Neural crest cell (in vitro differentiated cells): ENCODE measurements at places on chromosomes 16 and 17.

DNA sequence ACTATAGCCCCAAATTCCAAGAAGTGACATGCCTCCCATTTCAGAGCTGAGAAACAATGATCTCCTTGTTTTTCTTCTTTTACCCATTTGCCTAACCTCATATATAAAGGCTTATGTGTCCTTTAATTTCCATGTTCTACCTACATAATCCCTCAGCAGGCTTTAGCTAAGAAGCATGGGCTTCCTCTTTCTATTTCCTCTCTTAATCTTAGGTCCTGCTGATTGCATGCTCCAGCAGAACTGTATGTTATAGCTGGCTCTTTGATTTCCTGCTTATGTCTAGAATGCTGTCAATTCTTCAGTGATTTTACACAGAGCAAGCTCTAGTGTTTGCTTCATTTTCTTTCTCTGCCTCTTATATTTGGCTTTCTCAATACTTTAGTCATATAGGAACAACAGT, 151.7 kb upstream of the COX10 start:
- DNase-seq = no peak
- no peaks in the 10 kb centered on the region for H3K27me3 ChIP-seq
- peaks cover 6% of the 10 kb centered on the region for H3K36me3 ChIP-seq
- peaks cover 17% of the 10 kb centered on the region for H3K4me1 ChIP-seq
- no peak overlapping the region for H3K4me3 ChIP-seq
- no peak overlapping the region for H3K27ac ChIP-seq

DNA sequence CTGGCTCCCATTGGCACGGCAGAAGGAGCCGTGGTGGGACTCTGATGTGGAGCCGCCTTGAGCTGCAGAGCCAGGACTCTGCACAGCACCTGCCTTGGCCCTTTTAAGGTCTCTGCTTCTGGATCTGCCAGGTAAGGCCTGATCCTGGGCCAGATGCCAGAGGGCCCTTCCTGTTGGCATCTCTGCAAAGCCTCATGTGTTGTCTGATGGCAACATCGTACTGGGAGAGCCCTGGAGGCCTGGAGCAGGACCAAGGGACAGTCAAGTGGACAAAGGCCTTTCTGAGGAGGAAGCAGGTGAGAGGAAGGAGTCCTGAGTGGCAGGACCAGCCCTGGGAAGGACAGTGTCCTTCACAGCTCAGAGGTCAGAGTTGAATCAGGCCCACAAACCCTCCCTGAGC, 26.1 kb downstream of the SOCS1 start:
- H3K27ac ChIP-seq = no peak overlapping the region
- DNase-seq = no peak
- H3K4me3 ChIP-seq = no peak overlapping the region
- H3K36me3 ChIP-seq = no peaks in the 10 kb centered on the region
- H3K4me1 ChIP-seq = no peaks in the 10 kb centered on the region

DNA sequence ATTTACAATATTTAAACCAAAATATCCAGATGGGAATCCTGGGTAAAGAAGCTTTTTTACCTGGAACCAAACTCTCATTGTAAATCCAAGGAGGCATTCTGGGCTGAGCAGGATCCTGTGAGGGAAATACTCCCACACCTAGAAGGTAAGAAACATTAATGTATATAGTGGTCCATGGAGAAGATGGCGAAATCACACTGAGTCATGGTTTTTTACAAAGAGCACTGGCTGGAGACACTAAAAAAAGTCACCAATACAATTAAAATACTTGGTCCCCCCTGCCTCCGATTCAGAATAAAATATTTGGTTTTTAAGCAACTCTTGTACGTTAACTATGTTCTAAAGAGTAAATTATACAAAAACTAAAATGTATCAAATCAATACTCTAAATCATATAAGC, 32.9 kb downstream of the SYNRG start:
- no peaks in the 10 kb centered on the region for H3K27me3 ChIP-seq
- no peak overlapping the region for H3K4me3 ChIP-seq
- no peak for DNase-seq
- H3K27ac ChIP-seq = no peak overlapping the region
- peaks cover 31% of the 10 kb centered on the region for H3K36me3 ChIP-seq

DNA sequence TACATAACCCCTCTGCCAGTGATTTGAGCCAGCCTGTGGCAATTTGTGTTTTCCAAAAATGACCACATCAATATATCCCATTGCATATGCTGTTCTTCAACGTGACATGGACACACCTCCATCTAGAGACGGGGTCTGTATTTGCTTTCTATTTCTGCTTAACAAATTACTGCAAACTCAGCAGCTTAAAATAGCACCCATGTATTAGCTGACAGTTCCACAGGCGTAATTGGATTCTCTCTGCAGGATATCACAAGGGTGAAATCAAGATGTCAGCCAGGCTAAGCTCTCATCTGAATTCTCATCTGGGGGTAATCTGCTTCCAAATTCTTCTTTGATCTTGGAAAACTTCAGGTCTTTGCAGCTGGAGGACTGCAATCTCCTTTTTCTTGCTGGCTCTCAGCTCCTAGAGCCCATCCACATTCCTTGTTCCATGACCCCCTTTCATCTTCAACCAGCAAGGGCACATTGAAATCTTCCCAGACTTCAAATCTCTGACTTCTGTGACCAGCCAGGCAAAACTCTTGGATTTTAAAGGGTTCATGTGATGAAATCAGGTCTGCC, 8.2 kb downstream of the KRT9 start:
- no peak overlapping the region for H3K27ac ChIP-seq
- no peaks in the 10 kb centered on the region for H3K36me3 ChIP-seq

GRCh38 chr16:85055493-85056210, 28.1 kb downstream of the KIAA0513 start:
- H3K4me1 ChIP-seq = peaks cover 23% of the 10 kb centered on the region
- no peaks in the 10 kb centered on the region for H3K36me3 ChIP-seq
- H3K4me3 ChIP-seq = no peak overlapping the region
- no peak for DNase-seq
- peak overlapping the region; percentile 68 for H3K27ac ChIP-seq
- no peaks in the 10 kb centered on the region for H3K27me3 ChIP-seq

GRCh38 chr17:37317867-37318266, 57.9 kb upstream of the C17orf78 start:
- DNase-seq = no peak
- H3K36me3 ChIP-seq = peaks cover 19% of the 10 kb centered on the region
- H3K4me1 ChIP-seq = peaks cover 21% of the 10 kb centered on the region
- H3K27me3 ChIP-seq = no peaks in the 10 kb centered on the region
- no peak overlapping the region for H3K4me3 ChIP-seq

- no peak for DNase-seq
- H3K4me1 ChIP-seq = peaks cover 5% of the 10 kb centered on the region
- H3K4me3 ChIP-seq = no peak overlapping the region
- no peaks in the 10 kb centered on the region for H3K36me3 ChIP-seq
- no peaks in the 10 kb centered on the region for H3K27me3 ChIP-seq
Measured at GRCh38 chr17:40956401-40957254, 10.1 kb downstream of the KRT39 start.

DNA sequence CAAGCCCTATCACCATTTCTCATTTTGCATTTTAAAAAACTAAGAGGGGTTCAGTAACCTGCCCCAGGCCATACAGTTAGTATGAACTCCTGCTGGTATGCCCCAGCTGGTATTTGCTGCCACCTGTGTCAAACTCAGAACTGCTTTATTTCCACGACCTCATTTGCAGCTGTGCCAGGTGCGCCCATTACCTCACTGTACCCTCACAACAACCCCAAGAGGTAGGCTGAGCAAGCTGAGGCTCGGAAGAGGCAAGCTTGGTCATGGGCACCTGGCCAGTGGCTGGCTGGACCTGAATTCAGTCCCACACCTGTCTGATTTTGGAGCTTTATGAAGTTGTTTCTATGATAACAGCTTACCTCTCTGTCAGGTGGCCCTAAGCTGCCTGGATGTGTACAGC, 7.6 kb downstream of the EPN2 start:
- DNase-seq = no peak
- H3K4me1 ChIP-seq = peaks cover 47% of the 10 kb centered on the region
- no peaks in the 10 kb centered on the region for H3K27me3 ChIP-seq
- peaks cover 5% of the 10 kb centered on the region for H3K36me3 ChIP-seq

GRCh38 chr17:81200695-81201580, 21.8 kb downstream of the CEP131 start:
- no peak overlapping the region for H3K27ac ChIP-seq
- DNase-seq = peak; percentile 65
- H3K4me1 ChIP-seq = peaks cover 4% of the 10 kb centered on the region
- no peaks in the 10 kb centered on the region for H3K36me3 ChIP-seq

GRCh38 chr17:42669977-42670788, 6.6 kb downstream of the PLEKHH3 start:
- peaks cover 18% of the 10 kb centered on the region for H3K4me1 ChIP-seq
- peak overlapping the region; percentile 80 for H3K4me3 ChIP-seq
- no peak for DNase-seq
- peaks cover 19% of the 10 kb centered on the region for H3K27me3 ChIP-seq

DNA sequence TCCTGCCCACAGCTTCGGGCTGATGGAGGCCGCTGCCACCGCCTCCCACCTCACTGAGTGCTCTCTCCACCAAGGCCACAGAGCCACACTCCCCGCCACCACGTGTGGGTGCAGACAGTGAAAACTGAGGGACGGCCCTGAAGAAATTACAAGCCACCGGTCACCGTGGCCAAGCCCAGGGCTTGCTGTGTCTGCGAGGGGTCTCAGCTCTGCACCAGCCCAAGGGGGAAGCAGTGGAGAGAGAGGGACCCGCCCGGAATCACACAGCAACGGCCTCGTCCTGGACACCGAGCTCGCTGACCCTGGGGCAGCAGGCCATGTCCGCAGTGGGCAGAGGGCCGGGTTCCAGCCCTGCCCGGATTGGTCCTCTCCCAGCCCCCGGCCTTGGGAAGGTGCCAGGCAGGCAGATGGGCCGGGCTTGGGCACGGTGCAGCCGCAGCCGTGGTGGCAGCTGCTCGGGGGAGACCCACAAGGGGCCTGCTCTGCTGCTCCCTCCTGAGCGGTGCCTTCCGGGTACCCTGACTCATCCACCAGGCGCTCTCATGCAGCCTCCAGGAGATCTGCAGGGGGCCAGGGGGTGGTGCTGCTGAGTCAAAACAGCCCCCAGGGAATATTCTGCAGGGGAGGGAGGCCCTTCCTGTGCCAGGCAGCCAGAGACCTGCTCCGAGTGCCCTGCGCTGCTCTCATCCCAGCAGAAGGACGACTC, 52.0 kb downstream of the CBFA2T3 start:
- H3K36me3 ChIP-seq = no peaks in the 10 kb centered on the region
- H3K4me3 ChIP-seq = no peak overlapping the region
- H3K27ac ChIP-seq = no peak overlapping the region
- H3K4me1 ChIP-seq = no peaks in the 10 kb centered on the region

- no peaks in the 10 kb centered on the region for H3K27me3 ChIP-seq
- no peak overlapping the region for H3K27ac ChIP-seq
- peaks cover 8% of the 10 kb centered on the region for H3K4me1 ChIP-seq
- H3K4me3 ChIP-seq = no peak overlapping the region
- no peaks in the 10 kb centered on the region for H3K36me3 ChIP-seq
- no peak for DNase-seq
Measured at GRCh38 chr17:4136373-4136772, 6.5 kb downstream of the ZZEF1 start.

DNA sequence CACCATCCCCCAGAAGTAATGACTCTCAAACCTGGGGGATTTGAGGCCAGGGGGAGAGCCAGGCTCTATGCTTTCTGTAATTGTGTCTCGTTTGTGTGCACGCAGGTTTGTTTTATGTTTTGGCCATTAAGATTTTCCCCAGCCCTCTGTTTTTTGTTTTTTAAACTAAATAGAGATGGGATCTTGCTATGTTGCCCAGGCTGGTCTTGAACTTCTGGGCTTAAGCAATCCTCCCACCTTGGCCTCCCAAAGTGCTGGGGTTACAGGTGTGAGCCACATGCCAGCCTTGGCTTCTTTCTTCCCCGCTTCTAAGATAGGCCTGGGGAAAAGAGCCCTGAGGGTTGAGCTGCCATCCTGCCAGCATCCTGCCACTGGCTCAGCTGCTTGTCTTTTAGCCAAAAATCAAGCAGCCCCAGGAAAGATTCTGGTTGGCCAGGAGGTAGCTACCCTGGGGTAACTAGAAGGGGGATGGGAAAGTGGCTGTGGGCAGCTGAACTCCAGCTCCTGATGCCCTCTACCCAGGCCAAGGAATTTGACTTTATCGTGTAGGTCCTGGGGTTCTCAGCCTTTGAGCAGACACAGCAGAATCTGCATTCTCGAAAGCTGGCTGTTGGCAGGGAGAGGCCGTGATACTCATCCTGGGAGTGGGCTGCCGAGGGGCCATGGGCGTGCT, 18.4 kb downstream of the KDM8 start:
- no peaks in the 10 kb centered on the region for H3K27me3 ChIP-seq
- H3K4me1 ChIP-seq = peaks cover 4% of the 10 kb centered on the region
- H3K27ac ChIP-seq = no peak overlapping the region
